HS-27A (cell line): ENCODE measurements at places on chromosomes 16 and 17.

- DNase-seq = no peak
Observed at GRCh38 chr17:19018600-19018950, 14.0 kb upstream of the FAM83G start.

- DNase-seq = no peak
Observed at GRCh38 chr16:3266873-3267537, 10.6 kb upstream of the MEFV start.

- DNase-seq = no peak
Observed at GRCh38 chr17:13721705-13722104, 120.0 kb upstream of the HS3ST3A1 start.

- DNase-seq = no peak
Observed at GRCh38 chr17:76432712-76433336, 20.1 kb downstream of the UBE2O start.

DNA sequence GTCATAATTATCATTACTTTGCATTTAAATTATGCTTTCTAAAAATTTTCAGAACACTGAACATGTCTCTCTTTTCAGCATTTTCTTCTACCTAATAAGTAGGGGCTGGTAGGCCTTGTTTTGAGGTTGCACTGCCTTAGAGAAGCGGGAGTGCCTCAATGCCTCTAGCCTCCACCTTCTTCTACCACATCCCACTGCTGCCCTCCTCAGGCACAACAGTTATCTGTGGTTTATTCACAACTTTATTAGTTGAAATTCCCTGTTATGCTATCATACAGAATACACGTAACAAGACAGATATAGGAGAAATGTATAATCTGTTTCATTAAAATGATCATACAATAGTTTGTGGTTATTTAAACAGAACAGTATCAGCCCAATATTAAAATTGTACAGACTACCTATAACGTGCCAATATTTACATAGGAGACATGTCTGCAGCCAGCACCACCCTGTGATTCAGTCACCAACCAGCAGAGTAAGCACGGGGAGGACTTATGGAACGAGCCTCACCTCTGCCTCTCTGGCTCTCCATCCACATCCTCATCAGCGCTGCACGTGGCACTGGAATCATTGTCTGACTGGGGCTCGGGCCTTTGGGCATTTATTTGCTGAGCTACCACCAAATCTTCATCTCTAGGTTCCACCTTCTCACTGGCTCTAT, 101.2 kb downstream of the TTC19 start:
- no peak for DNase-seq

- DNase-seq = no peak
Observed at GRCh38 chr17:35286120-35286781, 43.4 kb downstream of the SLFN5 start.

DNA sequence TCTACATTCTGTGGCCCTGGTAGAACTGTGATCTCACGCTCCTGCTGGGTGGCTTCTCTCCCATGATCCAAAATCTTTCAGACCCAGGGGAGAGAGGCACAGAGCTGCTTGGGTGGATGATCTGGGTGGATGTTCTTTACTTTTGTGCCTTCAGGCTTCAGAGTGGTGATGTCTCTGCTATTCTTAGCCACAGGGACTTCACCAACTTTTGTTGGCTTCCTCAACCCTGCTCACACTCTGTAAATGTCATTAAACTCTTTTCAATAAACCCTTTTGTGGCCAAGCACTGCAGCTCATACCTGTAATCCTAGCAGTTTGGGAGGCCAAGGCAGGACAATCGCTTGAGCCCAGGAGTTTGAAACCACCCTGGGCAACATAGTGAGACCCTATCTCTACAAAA, 7.6 kb downstream of the CLEC10A start:
- DNase-seq = no peak

DNA sequence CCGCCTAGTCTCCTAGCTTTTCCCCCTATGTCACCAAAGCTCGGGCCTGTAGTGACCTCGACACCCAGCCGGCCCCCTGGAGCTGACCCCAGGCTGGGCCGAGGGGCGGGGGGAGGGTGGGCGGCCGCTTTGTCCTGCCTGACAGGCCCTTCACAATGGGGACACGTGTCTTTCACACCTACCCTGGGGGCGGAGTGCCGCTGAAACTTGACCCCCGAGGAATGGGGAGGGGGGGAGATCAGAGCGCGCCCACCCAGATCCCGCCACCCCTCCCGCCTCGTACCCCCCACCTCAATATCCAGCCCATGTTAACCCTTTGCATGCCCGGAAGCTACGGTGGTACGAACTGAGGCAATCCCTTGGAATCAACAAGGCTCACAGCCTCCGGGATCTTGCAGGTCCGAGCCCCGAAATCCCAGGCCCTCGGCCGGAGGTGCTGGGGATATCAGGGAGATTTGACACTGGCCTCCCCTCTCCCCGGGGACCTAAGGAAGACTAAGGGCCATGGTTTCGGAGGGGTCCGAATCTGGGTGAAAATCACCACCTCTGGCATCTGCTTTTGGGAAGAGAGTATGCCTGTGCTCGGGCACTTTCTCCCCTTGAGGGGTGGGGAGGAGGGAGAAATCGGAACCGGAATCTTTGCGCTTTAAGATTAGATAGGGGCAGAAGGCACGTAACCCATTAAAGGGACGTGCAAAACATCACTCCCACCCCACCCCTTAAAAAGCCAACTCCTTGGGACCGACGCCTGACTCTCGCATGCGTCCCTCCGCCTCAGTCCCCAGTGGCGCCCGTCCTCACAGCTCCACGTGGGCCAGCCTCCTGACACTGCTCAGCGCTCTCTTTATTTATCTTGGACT, 2.6 kb downstream of the NOG start:
- peak; percentile 36 for DNase-seq

DNA sequence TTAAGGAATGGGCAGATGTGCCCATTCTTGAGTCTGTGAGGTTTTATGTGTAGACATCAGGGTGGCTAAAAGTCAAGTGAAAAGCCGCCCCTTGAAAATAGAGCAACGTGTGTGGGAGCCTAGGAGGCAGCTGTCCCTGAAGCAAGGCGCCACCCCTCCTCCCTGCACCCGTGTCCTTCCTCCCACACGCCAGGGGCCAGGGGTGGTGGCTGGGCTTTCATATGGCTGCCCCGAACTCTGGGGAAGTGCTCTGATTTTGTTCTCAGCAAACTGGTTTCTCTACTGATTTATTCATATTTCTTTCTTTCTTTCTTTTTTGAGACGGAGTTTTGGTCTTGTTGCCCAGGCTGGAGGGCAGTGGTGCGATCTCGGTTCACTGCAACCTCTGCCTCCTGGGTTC, 4.7 kb downstream of the ZNF750 start:
- DNase-seq = no peak

GRCh38 chr17:34669511-34669910, 90.1 kb downstream of the TMEM132E start:
- no peak for DNase-seq

GRCh38 chr16:87593710-87594258, 8.5 kb upstream of the JPH3 start:
- no peak for DNase-seq

DNA sequence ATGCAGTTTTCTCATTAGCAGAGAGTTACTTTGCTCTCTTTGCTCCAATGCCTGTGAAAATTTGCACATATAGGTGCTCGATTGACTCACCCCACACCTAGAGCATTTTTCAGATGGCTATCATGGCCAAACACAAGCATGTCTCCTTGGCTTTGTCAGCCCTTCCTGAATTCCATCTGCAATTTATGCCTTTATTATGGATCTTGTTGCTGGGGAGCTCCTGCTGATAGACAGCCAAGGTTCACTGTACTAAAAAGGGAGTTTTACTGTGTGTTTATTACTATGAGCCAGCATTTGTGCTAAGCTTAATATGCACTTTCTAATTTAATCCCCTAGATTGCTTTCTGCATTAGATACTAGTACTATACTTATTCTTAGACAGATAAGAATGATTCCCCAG, 93.3 kb downstream of the TOX3 start:
- no peak for DNase-seq

- DNase-seq = no peak
Observed at GRCh38 chr16:8182761-8183160, 407.6 kb downstream of the TMEM114 start.

DNA sequence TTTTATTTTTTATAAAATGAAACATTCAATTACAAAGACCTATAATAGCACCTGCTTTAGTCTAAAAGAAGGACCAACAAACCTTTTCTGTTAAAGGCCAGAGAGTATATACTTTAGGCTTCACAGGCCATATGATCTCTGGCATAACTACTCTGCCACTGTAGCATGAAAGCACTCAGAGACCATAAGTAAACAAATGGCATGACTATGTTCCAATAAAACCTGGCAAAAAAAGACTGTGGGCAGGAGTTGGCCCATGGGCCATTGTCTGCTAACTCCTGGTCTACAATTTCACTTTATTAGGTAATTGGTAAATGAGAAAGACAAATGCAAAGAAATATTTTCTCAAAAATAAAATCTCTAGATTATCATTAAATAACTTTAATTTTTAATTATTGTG, 14.9 kb downstream of the CEP112 start:
- DNase-seq = no peak

GRCh38 chr17:64780096-64781013, 118.2 kb upstream of the SMURF2 start:
- no peak for DNase-seq

- DNase-seq = no peak
Observed at GRCh38 chr16:29231244-29231643, 175.3 kb downstream of the NPIPB11 start.

DNA sequence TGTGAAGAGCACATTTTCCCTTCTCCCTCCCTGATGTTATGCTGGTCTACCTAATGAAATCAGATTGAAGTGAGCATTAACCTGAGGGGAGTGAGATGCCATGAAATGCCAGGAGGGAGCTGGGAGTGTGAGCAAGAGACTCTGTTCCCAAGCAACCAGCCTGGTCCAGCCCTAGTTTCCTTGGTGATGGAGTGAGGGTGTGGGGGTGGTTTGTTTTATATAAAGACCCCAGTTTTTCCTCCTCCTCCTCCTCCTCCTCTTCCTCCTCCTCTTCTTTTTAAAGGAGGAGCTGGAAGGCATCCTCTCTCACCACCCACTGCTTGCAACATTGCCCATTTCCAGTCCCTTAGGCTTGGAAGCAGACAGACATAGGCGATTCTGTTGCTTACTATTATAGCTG, 97.1 kb downstream of the DNAH3 start:
- DNase-seq = no peak

DNA sequence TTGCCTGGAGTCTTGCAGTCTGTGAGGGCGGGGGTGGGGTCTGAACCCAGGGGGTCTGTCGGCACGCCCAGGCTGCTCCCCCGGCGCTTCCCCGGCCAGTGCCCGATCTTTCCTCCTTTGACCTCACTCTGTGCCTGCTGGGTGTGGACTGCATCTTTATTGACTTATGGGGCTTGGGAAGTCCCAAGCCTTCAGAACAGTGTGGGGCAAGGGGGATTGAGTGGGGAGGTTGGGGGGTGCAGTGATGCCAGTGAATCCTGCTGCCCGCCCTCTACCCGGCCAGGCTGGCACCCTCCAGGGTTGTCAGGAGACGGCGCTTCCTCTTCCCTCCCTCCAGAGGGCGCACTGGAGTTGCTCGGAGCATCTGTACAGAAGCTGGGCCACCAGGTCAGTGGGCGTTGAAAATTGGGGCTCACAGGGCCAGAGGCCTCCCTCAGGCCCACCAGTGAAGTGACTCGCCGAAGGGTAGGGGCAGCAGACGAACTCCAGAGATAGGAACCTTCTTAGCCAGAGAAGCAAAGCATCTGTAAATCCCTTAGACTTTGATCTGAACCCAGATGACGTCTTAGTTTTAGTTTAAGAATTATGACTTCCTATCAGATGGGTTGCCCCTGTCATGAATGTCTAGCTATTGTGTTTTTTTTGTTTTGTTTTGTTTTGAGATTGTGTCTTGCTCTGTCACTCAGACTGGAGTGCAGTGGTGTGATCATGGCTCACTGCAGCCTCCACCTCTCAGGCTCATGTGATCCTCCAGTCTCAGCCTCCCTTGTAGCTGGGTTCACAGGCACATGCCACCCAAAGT, 184.8 kb upstream of the CIBAR2 start:
- DNase-seq = no peak

- DNase-seq = no peak
Observed at GRCh38 chr17:59165933-59166342, 10.4 kb downstream of the PRR11 start.

GRCh38 chr17:56604691-56605290, 11.3 kb downstream of the NOG start:
- no peak for DNase-seq

DNA sequence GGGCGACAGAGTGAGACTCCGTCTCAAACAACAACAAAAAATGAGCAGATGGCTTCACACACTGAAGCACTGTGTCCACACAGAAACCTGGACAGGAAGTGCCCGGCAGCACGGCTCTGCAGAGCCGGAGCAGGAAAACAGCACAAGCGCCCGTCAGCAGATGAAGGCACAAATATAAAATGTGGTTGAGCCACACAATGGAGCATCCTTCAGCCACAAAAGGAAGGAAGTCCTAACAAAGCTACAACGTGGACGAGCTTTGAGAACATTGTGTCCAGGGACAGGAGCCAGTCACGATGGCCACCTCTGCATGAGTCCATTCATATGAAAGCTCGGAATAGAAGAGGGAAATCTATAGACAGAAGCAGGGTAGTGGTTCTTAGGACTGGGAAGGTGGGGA, 15.7 kb downstream of the RHBDF2 start:
- no peak for DNase-seq

- no peak for DNase-seq
Observed at GRCh38 chr16:66620429-66620795, 15.9 kb downstream of the CMTM3 start.

DNA sequence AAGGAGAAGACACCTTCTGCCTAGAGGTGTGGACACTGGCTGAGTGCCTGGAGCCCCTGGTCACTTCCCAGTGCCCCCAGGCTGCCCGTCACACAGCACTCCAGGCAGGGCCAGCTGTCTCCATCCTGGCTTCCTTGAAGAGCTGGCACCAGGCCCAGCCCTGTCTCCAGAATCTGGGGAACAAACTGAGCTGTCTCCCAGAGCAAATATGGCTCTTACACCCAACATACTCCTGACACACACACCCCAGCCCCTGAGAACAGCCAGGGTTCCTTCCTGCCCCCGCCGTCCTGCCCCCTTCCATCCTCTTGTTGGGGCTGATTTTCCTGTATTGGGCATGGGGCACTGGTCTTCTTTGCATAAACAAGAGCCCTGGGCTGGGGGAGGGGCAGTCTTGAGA, 9.1 kb downstream of the NHERF1 start:
- DNase-seq = no peak

- no peak for DNase-seq
Observed at GRCh38 chr17:28899212-28899815, 1.8 kb upstream of the FLOT2 start.

GRCh38 chr17:57721967-57722703, 23.0 kb downstream of the CCDC182 start:
- no peak for DNase-seq

DNA sequence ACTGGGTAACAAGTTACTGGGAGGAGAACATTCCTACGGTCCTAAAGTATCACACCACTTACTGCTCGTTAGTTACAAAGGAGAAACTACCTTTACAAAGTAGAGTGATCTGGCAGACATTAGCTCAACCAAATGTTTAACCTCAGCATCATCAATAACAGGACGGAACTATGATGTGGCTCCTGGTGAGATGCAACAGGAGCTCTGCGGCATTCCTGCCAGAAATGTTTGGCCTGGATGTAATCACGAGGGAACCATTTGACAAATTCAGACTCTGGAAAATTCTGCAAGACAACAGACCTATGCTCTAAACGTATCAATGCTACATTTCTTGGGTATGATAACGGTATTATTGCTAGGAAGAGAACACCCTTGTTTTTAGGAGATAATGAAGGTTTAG, 80.4 kb downstream of the MRM3 start:
- DNase-seq = no peak
